Activated T-cell treated with anti-CD3 and anti-CD28 coated beads for 4 hours (primary cell): ENCODE measurements at places on chromosomes 1 and 21.

GRCh38 chr1:51276286-51276685, 40.2 kb downstream of the RNF11 start:
- no peak for DNase-seq

DNA sequence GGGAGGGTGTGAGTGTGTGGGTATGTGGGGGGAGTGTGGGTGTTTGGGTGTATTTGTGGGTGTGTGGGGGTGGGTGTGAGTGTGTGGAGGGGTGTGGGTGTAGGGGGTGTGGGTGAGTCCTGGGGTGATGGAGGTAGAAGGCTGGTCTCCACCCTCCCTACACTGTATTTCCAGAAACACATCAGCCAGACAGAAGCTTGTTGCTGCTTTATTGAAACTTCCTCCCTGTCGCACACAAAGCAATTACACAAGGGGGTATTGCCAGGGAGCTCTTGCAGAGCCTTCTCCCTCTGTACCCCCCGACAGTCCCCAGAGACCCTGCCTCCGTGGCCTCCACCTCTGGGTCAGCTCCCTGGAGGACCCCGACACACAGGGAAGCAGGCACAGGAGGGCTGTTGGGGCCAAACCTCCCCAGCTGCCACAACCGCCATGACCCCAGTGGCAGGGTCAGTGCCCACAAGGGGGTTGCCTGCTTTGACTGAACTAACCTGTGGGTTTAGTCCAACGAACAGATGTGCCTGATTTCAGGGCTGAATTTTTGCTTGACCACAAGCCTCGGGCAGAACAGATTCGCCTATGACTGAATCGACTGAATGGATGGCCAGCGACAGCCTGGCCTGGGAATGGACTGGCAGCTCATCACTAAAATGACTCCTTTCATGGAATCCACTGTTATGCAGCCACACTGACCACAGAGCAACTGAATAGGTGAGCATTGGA, 9.1 kb upstream of the MATN1 start:
- DNase-seq = no peak

- no peak for DNase-seq
These were observed 3.1 kb upstream of the LMNA start for GRCh38 chr1:156111355-156111962.

- no peak for DNase-seq
These were observed 20.1 kb downstream of the CASZ1 start for GRCh38 chr1:10776190-10776905.

GRCh38 chr21:45641480-45642035, 2.0 kb upstream of the PCBP3 start:
- no peak for DNase-seq

GRCh38 chr1:233503366-233503954, 110.4 kb upstream of the KCNK1 start:
- DNase-seq = no peak

- DNase-seq = no peak
These were observed 35.6 kb upstream of the TADA1 start for GRCh38 chr1:166911624-166912023.

- DNase-seq = no peak
These were observed 407 bp downstream of the IGSF3 start for GRCh38 chr1:116667078-116667574.

DNA sequence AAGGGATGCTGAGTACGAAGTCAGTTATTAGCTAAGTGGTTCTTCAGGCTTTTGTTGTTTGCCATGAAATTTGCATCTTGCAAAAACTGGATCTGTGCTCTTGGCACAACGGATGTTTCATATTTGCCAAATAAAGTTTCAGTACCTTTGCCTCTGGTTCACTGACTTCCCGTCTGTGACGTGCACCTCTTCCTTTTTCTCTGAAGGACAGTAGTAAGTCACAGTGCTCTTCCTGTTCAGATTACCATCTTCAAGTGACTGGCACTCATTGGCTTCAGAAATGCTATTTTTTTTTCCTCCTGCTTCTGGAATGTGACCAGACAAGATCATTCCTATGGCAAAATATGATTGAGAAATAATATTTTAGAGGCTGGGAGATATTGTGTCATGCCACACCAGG, 75.9 kb upstream of the GREM2 start:
- DNase-seq = no peak

DNA sequence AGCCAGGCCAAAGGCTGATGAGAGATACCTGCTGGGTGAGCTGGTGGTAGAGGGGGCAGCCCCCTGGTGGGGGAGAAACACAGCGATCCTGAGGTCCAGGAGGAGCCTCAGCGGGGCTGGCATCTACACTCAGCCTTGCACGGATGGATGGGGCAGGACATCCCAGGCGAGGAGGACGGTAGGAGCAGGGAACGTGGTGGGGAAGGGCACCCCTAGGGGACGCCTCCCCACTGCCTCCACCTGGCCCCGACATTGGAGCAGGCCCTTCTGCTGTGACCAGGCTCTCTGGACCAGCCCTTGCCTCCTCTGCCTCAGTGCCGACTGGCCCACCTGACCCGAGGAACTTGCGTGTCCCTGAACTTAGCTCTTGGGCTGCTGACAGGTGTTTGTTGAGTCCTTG, 6.4 kb upstream of the MMEL1 start:
- DNase-seq = no peak

DNA sequence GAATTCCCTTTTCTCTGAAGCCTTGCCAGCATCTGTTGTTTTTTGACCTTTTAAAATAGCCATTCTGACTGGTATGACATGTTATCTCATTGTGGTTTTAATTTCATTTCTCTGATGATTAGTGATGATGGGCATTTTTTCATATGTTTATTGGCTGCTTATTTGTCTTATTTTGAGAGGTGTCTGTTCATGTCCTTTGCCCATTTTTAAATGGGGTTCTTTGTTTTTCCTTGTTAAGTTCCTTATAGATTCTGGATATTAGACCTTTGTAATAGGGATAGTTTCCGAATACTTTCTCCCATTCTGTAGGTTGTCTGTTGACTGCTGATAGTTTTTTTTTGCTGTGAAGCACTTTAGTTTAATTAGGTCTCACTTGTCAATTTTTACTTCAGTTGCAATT, 54.0 kb upstream of the C1orf185 start:
- DNase-seq = no peak

GRCh38 chr21:39568361-39568760, 44.4 kb upstream of the B3GALT5 start:
- no peak for DNase-seq

- DNase-seq = no peak
These were observed 141.8 kb downstream of the NEK7 start for GRCh38 chr1:198298640-198299039.

DNA sequence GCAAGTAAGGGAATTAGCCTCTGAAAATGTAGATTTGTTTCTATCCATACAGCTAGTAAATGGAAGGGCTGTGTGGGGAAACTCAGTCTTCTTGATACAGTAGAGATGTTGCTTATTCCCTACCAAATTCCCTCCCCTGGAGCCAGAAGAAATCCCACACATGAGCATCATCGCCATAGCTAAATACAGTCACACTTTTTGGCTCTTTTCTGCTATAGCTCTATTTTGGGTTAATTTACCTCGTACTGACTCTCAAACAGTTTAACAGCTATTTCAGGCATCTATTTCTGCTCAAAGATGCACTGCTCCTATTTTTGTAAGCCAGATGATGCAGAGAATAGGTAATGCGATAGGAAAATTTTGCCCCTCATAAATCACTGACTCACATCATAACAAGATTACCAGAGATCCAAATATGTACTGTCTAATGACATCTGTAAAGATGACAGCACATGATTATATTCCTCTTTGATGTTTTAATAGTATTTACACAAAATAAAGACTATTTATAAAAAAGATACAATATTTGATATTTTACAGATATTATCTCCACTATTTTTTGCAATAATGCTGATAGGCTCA, 58.6 kb downstream of the XCL1 start:
- DNase-seq = no peak

DNA sequence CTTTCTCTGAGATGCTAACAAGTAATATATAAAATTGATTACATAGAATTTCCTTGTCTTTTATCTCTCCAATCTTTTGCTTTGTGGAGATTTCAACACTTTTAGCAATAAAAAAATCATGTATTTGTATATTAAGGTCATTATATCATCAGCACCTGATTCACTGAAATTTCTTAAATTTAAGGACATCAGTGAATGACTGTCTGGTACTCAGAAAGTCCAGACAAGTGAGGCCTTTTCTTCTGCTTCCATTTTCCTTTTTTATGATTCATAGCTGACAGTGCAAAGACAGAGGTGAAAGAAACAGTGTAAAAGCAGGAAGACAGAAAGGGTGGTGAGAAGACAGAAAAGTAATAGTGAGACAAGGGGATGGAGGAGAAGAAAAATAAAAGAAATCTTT, 54.6 kb downstream of the FASLG start:
- no peak for DNase-seq

DNA sequence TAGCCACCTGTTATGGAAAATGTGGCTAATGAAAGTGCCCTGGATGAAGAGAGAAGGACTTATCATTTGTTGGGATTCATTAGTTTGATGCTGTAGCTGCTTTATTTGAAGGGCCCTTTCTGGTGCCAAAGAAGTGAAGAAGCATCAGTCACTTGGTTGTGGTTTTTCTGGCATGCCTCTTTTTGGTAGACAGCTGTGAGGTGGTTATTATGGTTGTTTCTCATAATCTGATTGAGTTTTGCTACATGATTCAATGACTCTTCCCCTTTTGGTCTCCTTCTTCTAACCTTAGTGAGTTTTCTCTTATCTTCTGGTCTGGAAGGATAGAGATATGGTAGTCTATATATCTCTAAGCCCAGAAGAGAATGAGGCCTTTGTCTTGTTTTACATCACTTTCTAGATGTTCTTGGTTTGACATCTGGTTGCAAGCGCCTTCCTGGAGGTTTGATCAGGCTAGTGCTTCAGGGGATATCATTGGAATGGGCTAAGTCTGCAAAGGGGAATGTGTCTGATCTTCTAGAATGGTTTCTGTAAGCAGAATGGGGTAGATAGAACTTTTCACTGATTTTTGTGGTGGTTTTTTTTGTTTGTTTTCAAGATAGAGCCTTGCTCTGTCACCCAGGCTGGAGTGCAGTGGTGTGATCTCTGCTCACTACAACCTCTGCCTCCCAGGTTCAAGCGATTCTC, 26.0 kb downstream of the ARID1A start:
- DNase-seq = no peak

- no peak for DNase-seq
These were observed 6.5 kb upstream of the CSTB start for GRCh38 chr21:43782431-43783097.

- DNase-seq = no peak
These were observed 866.7 kb upstream of the PRMT6 start for GRCh38 chr1:106189780-106190179.

DNA sequence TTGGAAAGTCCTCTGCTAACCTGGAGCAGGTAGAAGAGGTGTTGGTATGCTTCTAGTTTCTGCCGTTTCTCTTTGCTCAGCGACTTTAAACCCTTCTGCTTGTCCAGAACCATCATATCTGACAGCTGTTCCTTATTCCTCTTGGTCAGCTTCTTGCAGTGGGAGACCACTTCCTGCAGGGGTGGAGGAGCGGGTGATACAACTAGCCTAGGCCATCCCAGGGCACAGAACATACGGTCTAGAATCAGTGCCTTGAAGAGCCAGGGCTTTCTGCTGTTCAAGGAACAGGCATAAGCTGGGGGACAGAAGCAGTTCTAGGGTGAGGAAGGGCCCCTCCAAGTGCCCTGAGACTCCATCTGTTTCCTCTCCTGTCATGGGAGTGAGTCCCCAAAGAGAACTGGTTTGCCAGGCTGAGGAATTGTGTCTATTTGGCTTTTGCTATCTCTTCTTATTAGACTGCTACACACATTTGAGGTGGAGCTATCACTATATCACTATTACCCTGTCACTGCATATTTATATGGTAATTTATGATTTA, 32.5 kb downstream of the IQGAP3 start:
- no peak for DNase-seq

DNA sequence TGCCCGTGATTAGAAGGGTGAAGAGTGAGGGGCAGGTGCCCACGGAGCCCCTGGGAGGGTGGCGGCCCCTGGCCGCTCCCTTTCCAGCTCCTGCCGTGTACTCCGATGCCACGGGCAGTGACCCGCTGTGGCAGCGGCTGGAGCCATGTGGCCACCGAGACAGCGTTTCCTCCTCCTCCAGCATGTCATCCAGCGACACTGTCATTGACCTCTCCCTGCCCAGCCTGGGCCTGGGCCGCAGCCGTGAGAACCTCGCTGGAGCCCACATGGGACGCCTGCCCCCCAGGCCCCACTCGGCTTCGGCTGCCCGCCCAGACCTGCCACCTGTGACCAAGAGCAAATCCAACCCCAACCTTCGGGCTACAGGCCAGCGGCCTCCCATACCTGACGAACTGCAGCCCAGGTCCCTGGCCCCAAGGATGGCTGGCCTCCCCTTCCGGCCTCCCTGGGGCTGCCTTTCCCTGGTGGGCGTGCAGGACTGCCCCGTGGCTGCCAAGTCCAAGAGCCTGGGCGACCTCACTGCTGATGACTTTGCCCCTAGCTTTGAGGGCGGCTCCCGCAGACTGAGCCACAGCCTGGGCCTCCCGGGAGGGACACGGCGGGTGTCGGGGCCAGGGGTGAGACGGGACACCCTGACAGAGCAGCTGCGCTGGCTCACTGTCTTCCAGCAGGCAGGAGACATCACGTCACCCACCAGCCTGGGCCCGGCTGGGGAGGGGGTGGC, 22.0 kb downstream of the PANK4 start:
- DNase-seq = no peak

DNA sequence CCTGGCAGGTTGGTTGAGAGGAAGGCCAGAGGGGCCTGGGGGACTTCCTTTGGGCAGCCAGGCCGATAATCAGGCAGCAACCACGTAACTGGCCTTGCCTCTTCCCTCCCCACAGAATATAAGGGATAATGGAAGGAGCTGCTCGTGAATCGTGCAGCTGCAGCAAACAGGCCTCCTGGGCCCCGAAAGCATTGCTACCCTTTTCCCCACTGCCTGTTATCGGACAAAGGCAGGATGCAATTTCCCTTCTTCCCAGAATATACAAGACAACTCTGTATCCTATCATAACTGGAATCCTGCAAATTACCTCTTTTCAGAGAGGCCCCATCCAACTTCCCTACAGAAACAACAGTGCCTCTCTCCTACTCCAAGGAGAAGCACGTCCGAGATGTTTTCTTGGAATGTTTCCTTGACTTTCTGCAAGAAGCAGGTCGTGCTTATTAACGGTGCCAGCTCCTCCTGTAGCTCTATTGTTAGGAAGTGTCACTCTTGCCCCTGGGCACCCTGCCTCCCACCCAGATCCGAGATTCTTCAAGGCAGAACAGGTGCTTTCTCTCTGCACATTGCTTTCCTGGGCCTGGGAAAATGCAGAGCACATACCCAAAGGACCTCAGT, 106.0 kb upstream of the TIAM1 start:
- no peak for DNase-seq

DNA sequence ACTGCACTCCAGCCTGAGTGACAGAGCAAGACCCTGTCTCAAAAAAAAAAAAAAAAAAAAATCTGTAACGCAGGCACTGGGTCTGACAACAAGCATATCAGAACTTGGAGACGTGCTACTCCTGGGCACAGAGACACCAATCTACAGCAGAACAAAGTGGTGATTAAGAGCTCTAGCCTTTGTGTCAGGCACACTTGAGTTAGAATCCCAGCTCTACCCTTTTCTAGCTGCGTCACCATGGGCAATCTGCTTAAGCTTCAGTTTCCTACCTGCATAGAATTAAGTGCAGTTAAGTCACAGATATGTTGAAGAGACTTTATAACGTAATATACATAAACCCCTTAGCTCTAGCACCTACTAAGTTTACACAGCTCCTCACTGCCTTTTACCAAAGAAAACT, 3.4 kb upstream of the CDCA8 start:
- no peak for DNase-seq
